Iris pigment epithelial cell (primary cell): ENCODE measurements at places on chromosomes 12 and 14.

DNA sequence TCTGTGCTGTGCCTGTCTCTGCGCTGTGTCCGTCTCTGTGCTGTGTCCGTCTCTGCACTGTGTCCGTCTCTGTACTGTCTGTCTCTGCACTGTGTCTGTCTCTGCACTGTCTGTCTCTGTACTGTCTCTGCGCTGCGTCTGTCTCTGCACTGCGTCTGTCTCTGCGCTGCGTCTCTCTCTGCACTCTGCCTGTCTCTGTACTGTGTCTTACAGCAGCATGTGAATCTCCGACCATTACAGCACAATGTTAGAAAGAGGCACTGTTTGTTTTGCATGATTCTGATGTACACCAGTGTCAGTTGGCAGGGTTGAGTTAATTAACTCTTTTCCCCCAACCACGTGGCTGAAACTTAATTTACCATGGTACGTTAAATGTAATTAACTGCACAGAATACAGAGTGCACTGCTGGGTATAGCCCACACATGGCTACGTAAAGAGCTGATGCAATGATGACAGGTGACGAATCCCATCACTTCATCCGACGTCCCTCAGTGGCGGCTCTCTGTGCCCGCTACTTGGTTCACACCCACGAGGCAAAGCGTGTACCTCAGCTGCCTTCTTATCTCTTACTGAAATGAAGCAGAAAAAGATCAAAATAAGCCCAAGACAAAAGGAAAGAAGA is 127.7 kb upstream of the SFSWAP start:
- DNase-seq, result no peak

DNA sequence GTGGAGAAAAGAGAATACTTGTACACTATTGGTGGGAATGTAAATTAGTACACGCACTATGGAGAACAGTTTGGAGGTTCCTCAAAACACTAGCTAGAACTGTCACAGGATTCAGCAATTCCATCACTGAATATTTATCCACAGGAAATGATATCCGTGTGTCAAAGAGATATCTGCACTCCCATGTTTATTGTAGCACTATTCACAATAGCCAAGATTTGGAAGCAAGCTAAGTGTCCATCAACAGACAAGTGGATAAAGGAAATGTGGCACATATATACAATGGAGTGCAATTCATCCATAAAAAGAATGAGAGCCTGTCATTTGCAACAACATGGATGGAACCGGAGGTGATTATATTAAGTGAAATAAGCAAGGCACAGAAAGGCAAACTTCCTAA is 428.5 kb downstream of the CCDC91 start:
- DNase-seq, result no peak

- peak; percentile 28 for DNase-seq
Measured at GRCh38 chr14:24928386-24928900, 121.5 kb downstream of the STXBP6 start.

- DNase-seq, result peak; percentile 25
Measured at GRCh38 chr12:123449249-123449733, 8.6 kb upstream of the SNRNP35 start.

DNA sequence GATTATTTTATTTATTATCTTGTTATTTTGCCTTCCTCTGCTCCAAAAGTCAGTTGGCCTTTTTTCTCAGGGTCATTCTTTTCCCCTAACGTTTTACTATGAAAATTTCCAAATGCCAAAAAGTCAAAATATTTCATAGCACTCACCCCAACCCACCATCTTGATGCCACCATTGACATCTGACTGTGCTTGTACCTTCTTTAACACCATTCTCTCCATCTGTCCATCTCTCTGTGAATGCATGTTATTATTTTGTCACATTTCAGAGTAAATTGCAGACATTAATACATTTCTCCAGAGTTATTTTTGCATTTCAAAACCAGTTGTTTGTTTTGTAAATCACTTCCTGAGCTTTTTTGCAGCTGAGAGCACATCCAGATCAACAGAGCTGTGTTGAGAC is 38.6 kb downstream of the FOXN4 start:
- no peak for DNase-seq

GRCh38 chr14:68286667-68287066 is 467.1 kb downstream of the RAD51B start:
- no peak for DNase-seq

GRCh38 chr14:106459971-106460730 is 933.8 kb downstream of the TMEM121 start:
- DNase-seq, result no peak

DNA sequence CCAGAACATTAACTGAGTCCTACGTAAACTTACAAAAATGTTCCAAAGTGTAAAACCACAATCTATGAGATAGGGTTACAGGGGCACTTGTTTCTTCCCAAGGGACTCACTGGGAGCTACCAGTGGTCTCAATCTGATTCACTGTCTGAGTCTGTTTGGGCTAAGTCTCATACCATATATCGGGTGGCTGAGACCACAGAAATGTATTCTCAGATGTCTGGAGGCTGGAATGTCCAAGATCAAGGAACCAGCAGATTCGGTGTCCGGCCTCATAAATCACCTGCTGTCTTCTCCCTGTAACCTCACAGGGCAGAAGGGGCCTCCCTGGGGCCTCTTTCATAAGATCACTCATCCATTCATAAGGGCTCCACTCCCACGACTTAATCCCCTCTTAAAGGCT is 616.3 kb upstream of the TMEM132C start:
- peak; percentile 22 for DNase-seq

DNA sequence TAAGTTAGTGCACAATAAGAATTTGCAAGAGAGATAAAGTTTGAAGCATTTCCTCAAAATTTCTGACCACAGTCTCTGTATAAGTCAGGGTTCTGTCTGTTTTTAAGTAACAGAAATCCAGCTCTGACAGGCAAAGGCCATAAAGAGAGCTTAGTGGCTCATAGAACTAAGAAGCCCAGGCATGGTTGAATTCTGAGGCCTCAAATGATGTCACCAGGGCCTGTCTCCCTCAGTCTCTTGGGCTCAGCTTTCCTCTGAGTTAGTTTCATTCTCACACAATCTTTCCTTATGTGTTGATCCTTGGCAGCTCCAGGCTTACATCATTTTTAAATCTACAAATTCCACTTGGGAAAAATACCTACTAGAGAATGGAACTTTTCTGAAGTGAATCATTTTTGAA is 173.4 kb upstream of the ATP2B1 start:
- peak; percentile 53 for DNase-seq

GRCh38 chr12:1488908-1489381 is 105.4 kb downstream of the FBXL14 start:
- DNase-seq, result peak; percentile 79

DNA sequence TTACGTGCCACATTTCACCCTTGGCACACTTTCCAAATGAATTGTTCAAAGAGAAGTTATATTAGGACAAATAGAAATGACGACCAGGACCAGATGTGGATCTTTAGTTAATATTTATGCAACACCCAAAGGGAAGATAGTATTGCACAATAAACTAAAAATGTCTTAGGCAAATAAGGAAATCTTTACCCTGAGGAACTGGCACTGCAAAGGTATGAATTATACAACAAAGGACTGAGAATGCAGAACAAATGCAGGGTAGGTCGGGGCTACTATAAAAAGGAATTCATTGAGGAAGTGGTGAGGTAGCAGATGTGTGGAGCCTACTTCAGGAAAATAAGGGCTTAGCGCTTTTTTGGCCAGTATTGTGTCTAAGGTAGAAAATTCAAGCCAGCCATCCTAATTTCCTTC is 3.9 kb upstream of the TMTC2 start:
- no peak for DNase-seq
